ENCODE measurements at places on chromosomes 16 and 17.

- no peak for DNase-seq
These were observed 173.1 kb downstream of the PARN start for GRCh38 chr16:14456793-14457481.

- DNase-seq, result no peak
These were observed 1.3 kb upstream of the PER1 start for GRCh38 chr17:8153525-8153956.

- DNase-seq, result no peak
These were observed 41.7 kb downstream of the SLC39A11 start for GRCh38 chr17:73050797-73051196.

- no peak for DNase-seq
These were observed 18.0 kb upstream of the JPH3 start for GRCh38 chr16:87584271-87584670.
